ENCODE measurements at places on chromosomes 4 and X. TPM values are rescaled to one million over a fixed set of nuclear protein-coding genes. Genes with fewer than 3 reads are reported as not detected.

XKRX gene
- polyA plus RNA-seq, result 8.8 TPM

ODAPH gene
- not detected for polyA plus RNA-seq

BEX5 gene
- 10.4 TPM for polyA plus RNA-seq

GPC3 gene
- polyA plus RNA-seq, result 75.8 TPM

- no peak for DNase-seq
- no peaks in the 10 kb centered on the region for H3K36me3 ChIP-seq
- H3K27me3 ChIP-seq, result no peaks in the 10 kb centered on the region
- H3K4me1 ChIP-seq, result no peaks in the 10 kb centered on the region
- no peak overlapping the region for H3K4me3 ChIP-seq
Measured at GRCh38 chr4:151434183-151434860, 25.3 kb downstream of the FHIP1A start.

DNA sequence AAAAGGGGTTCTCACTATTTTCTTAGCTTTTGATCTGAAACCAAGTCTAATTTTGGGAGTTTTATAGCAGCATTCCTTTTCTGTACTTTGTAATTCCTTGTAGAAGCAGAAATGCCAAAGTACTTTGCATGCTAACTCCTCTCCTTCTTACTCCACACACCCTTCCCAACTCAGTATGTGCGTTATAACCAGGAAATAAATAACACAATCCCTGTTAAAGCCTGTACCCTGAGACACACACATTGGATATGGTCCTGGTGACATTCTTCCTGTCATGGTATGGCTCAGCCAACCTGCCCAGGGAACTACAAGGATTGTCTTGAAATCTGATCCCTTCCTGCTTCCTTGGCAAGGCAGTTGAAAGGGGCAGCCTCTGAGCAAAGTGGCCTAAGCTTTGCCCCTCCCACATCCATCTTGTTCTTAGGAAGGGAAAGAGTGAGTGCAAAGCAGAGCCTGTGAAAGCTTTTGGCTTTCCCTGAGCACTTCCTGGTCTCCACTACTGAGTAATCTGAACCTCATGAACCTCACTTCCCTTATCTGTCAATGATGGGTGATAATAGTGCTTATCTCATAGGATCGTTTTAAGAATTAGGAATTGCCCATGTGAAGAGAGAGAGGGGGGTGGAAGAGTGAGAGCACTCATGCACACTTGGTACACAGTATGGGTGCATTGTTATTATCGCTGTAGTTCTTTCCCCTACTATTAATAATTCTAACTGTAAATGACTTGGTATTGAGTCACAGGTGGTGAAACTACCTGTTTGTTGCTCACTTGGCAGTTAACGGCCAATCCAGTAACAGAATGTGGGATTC, 109.3 kb downstream of the AFF2 start:
- no peaks in the 10 kb centered on the region for H3K27me3 ChIP-seq
- H3K27ac ChIP-seq, result no peak overlapping the region
- H3K4me3 ChIP-seq, result no peak overlapping the region
- DNase-seq, result no peak

DNA sequence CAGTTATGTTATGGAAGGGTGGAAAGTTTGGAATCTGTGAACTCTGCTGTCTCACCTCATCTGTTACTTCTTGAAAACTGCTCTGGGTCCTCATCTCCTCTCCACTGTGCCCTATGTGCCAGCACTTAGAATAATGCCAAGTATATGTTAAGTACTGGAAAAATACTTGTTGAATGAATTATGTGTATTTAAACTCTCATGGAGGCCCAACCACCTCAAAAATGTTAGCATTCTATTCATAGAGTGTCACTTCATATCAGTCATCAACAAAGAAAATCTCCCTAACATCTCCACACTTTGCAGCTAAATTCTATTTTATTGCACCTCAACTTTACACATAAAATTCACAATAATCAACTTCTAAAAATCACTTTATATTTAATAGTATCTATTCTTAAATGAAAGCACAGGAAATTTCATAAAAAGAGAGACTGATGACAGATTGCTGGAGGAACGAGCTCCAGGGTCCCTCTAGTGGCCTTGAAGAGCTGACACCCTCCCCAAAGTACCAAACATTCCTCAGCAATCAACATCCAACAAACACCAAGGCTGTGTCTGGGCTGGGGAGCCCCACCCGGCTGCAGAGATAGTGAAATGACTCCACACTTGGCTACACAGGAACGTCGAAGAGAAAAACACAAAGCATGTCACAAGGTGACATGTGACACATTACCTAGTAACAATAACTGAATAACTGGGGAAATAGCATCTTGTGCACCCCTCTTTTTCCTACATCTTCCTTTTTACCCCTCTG, 45.8 kb downstream of the SLC39A8 start:
- no peaks in the 10 kb centered on the region for H3K36me3 ChIP-seq
- H3K27me3 ChIP-seq, result no peaks in the 10 kb centered on the region
- DNase-seq, result peak; percentile 19
- no peaks in the 10 kb centered on the region for H3K4me1 ChIP-seq
- H3K27ac ChIP-seq, result no peak overlapping the region

- H3K4me3 ChIP-seq, result no peak overlapping the region
- DNase-seq, result no peak
- H3K36me3 ChIP-seq, result no peaks in the 10 kb centered on the region
- H3K27me3 ChIP-seq, result no peaks in the 10 kb centered on the region
- no peaks in the 10 kb centered on the region for H3K4me1 ChIP-seq
Measured at GRCh38 chrX:15435836-15436619, 51.8 kb upstream of the VEGFD start.

- H3K27ac ChIP-seq, result no peak overlapping the region
- H3K4me3 ChIP-seq, result no peak overlapping the region
- DNase-seq, result no peak
Measured at GRCh38 chr4:7475207-7475606, 40.5 kb upstream of the PSAPL1 start.

DNA sequence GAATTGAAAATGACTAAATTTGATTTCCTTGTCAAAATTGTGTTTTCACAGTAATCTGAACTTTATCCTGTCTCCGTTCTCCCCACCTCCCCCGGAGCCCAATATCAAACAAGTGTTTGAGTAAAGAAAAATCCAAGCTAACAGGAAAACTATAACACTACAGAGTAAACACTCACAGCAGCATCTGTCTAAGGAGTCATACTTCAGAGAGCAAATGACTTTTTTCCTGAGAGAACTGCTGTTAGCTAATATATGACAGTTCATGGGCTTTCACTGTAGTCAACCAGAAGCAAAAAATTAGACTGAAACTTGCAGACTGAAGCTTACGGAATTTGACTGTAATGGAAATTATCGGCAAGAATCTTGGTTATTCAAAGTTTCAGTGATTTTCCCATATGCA, 321.7 kb downstream of the ANKRD50 start:
- no peaks in the 10 kb centered on the region for H3K4me1 ChIP-seq
- no peak for DNase-seq
- no peaks in the 10 kb centered on the region for H3K27me3 ChIP-seq

DNA sequence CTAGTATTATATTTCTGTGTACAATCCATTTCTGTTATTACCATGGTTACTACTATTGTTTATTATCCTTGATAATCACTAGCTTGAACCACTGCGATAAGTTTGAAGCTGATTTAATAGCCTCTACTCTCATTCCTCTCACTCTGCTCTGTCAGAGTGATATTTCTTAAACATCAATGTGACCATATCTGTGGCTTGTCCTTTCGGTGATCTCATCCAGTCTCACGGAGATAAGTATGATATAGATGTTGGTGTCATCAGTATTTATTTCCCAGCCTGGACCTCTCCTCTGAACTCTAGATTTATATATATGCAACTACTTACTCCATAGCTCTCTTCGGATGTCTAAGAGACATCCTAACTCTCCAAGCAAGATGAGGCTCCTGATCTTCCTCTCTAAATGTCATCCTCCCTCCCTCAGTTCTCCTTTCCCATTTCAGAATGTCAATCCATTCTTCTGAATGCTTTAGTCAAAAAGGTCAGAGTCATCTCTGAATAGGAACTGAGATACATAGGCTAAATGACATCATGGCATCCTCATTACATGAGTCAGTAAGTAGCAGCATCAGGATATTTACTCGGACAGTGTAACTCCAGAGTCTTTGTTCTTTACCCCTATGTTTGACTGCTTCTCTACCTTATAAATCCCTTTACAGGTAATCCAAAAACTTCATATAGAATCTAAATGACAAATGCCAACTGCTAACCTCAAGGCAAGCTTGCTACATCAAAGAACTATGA, 129.5 kb downstream of the PACRGL start:
- H3K27me3 ChIP-seq, result no peaks in the 10 kb centered on the region
- no peaks in the 10 kb centered on the region for H3K36me3 ChIP-seq
- no peak overlapping the region for H3K27ac ChIP-seq
- DNase-seq, result no peak
- H3K4me3 ChIP-seq, result no peak overlapping the region
- H3K4me1 ChIP-seq, result no peaks in the 10 kb centered on the region

DNA sequence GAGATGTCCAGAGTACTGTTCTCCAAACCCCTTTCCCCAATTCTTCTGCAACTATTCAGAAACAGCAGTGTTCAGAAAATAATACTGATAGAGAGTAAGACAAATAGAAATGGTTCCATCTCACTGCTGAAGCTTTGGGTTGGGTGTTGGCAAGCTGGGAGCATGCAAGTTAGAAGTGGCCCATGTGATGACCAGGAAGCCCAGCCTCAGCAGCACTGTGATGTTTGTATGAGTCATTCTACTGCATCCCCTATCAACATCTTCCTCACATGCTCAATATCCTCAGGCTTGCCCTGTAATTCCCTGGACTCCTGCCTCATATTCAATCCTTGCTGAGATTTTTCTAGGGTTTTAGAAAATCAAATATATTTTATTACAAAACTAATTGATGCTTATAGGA, 96.5 kb downstream of the CHRDL1 start:
- DNase-seq, result no peak
- H3K4me3 ChIP-seq, result no peak overlapping the region
- no peaks in the 10 kb centered on the region for H3K4me1 ChIP-seq
- no peaks in the 10 kb centered on the region for H3K27me3 ChIP-seq
- no peaks in the 10 kb centered on the region for H3K36me3 ChIP-seq

DNA sequence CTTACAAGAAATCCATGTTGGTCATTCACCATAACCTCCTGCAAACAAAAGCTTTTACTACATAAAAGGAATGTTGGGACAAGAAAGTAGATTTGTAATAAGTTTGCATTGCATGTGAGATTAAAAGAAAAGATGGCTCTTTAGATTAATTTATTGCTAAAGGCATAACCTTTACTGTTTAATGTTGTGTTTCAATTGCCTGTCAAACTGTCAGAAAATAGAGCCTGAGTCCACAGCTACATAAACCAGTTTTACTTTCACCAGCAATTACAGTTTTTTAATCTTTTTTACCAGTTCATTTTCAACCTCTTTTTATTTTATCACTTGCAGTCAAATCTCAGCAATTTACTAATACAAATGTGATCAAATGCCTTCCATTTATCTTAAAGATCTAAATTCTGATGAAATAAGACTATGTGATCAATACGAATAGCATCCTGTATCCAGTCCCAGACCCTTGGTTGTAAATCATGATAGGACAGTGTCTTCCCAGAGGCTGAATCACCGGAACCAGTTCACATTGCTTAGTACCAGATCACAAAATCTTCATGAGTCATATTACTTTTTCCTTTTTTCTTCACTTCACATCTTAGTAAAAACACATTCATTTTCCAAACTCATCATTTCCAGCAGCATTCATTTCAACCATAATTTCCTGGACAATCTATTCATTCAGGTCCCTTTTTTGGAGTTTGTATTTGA, 95.4 kb upstream of the FRG1 start:
- H3K27ac ChIP-seq, result no peak overlapping the region
- no peaks in the 10 kb centered on the region for H3K4me1 ChIP-seq
- no peak for DNase-seq
- H3K36me3 ChIP-seq, result no peaks in the 10 kb centered on the region
- H3K4me3 ChIP-seq, result no peak overlapping the region

DNA sequence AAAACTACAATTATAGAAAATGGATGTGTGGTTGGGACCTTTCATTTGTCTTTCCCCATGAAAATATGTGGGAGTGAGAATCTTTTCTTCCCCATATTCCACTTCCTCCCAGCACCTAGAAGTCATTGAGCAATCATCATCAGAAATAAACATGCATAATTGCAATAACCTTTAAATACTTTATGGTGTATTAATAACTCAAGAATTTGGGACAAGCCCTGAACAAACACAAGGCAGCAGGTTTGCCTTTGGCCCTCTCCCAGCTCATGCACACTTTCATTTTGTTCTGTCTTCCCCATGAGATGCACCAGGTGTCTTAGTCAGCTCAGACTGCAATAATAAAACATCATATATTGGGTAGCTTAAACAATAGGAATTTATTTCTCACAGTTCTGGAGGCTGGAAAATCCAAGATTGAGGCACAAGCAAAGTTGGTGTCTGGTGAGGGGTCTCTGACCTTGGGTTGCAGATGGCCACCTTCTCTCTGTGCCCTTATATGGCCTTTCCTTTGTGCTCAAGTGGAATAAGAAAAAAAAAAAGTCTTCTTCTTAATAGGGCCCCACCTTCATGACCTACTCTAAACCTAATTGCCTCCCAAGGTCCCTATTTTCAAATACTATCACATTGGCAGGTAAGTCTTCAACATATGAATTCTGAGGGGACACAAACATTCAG, 34.7 kb upstream of the TMEM184C start:
- H3K4me3 ChIP-seq, result no peak overlapping the region
- H3K27me3 ChIP-seq, result no peaks in the 10 kb centered on the region
- no peaks in the 10 kb centered on the region for H3K4me1 ChIP-seq
- DNase-seq, result no peak

DNA sequence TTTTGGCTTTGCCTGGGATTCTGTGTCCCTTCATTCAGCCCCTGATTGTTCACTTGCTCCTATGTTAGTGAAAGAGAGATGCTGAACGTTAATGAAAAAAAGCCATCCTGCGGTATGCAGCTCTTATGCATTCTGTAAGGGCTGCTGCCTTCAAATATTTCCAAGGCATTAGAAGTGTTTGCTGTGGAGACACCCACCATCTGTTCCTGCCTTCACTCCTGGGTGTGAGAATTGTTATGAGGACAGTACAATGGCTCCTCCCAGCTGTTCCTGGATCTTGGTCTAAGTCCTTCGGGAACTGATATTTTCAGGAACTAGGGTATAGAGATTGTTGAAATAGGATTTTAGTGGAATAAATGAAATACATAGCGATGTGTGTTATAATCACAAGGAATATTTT, 427.1 kb upstream of the FAM47C start:
- no peak overlapping the region for H3K4me3 ChIP-seq
- H3K27me3 ChIP-seq, result no peaks in the 10 kb centered on the region
- H3K4me1 ChIP-seq, result no peaks in the 10 kb centered on the region
- no peaks in the 10 kb centered on the region for H3K36me3 ChIP-seq
- DNase-seq, result no peak

Data from large intestine (tissue), 12 donors.